Upper lobe of right lung (tissue), 1 donor: ENCODE measurements at places on chromosomes 16 and 17. TPM values are rescaled to one million over a fixed set of nuclear protein-coding genes. Genes with fewer than 3 reads are reported as not detected.

DNA sequence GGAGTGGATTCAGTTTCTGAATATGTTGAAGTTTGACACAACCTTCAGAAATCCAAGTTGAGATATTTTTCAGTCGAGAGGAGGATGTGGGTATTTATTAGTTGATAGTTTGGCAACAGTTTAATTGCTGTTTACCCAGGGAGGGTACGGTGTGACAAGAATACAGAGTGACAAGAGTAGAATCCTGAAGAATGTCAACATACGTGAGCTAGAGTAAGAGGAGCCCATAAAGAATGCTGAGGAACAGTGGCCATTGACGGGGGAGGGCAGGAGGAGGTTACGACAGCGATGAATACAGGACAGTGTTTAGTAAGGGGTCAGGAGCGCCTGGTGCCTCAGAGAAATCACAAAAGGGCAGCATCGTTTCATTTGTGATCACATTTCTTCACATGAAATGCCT, 76.5 kb downstream of the AATF start:
- no peak for DNase-seq

GRCh38 chr16:50525262-50525661, 22.9 kb upstream of the NKD1 start:
- DNase-seq: no peak

DNA sequence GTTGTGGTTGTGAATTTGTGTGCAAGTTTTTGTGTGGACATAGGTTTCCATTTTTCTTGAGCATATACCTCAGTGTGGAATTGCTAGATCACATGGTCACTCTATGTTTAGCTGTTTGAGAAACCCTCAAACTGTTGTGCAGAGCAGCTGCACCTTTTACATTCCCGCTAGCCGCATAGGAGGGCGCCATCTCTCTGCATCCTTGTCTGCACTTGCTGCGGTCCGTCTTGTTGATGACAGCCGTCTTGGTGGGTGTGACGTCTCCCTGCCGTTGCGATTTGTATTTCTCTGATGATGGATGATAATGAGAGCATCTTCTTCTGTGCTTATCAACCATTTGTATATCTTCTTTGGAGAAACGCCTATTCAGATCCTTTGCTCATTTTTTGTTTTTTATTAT, 25.1 kb upstream of the IL17C start:
- DNase-seq: no peak

DNA sequence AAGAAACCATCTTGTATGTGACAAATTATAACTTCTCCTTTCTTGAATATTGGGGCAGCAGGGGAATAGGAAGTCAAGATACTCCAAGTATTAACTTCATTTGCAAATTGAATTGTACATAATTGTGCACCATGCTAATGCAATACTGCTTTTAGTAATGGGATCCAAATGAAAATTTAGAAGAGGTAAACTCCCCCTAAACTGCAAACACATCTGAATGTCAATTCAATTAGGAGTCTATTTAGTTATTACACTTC, 4.5 kb downstream of the STAT5B start:
- no peak for DNase-seq

GRCh38 chr16:78761427-78761826, 662.0 kb downstream of the WWOX start:
- DNase-seq: no peak

- no peak for DNase-seq
These were observed 4.8 kb upstream of the ABCC3 start for GRCh38 chr17:50629902-50630301.

DNA sequence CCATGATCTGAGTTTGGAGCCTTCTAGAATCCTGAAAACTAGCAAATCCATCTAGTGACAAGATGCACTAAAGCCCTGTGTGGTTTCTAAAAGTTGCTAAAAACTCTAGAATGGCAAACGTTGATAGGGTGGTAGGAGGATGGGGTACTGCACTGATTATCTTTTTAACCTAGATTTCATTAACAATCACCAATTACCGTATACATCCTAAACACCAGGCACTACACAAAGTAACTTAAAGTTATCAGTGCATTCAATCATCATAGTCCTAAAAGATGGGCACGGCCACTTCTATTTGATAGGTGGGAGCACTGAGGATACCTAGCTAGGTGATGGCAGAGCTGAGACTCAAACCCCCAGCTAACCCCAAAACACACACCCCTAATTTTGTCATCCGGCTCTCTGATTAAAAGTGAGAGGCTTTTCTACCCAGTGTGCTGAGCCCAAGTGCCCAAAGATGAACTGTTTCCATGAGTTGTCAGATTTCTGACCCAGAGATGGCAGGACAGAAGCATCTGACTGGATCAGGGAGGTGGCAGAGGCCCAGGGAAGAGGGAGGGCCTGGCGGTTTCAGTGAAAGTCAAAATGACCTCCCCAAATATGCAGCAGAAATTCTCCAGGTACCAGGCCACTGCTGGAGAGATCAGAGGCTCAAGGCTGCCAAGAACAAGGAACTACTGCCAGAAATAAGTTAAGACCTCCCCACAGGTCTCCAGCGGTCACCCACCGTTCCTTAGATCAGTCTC, 396.8 kb downstream of the SOX9 start:
- DNase-seq: no peak

DNA sequence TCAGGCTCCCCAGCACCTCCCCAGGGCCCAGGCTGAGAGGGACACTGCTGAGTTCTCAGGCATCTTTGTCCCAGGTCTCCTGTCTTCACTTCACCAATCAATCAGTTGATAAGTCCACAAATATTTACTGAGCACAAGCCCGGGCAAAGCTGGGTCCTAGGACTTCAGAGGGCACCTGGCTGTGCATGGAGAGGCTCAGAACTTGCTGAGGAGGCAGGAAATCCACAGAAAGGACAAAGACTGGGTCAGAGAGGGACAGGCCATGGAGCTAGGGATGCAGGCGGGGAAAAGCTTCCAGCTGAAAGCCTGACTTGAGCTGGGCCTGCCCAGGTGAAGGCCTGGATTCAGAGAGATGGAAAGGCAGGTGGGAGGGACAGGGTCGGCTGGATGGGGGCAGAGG, 33.2 kb upstream of the C1QL1 start:
- DNase-seq: no peak

PNMT gene
- total RNA-seq: 4.3 TPM

KIF2B gene
- total RNA-seq: not detected

TPSG1 gene
- 2.3 TPM for total RNA-seq

CD300E gene
- total RNA-seq: 6.5 TPM

CHST4 gene
- total RNA-seq: 0.38 TPM

SPNS2 gene
- total RNA-seq: 67.0 TPM

MTSS2 gene
- 81.3 TPM for total RNA-seq
